ENCODE measurements at places on chromosomes 6 and 20. TPM values are rescaled to one million over a fixed set of nuclear protein-coding genes. Genes with fewer than 3 reads are reported as not detected.
A peak's percentile ranks its signal among the peaks of the same experiment; 100 is the strongest.

- DNase-seq, result no peak
- peaks cover 15% of the 10 kb centered on the region for H3K4me1 ChIP-seq
- H3K27me3 ChIP-seq, result no peaks in the 10 kb centered on the region
- H3K4me3 ChIP-seq, result no peak overlapping the region
Observed at GRCh38 chr20:44961011-44961869, 1.0 kb upstream of the TOMM34 start.

- DNase-seq, result peak; percentile 87
- H3K27me3 ChIP-seq, result no peaks in the 10 kb centered on the region
- no peaks in the 10 kb centered on the region for H3K36me3 ChIP-seq
- no peaks in the 10 kb centered on the region for H3K4me1 ChIP-seq
- peak overlapping the region; percentile 98 for H3K27ac ChIP-seq
Observed at GRCh38 chr20:19758501-19759331, 658 bp downstream of the RIN2 start.

- H3K36me3 ChIP-seq, result no peaks in the 10 kb centered on the region
- no peak for DNase-seq
- no peak overlapping the region for H3K27ac ChIP-seq
Observed at GRCh38 chr6:25342802-25343201, 63.6 kb downstream of the CARMIL1 start.

- no peak overlapping the region for H3K27ac ChIP-seq
- H3K27me3 ChIP-seq, result no peaks in the 10 kb centered on the region
- H3K36me3 ChIP-seq, result no peaks in the 10 kb centered on the region
Observed at GRCh38 chr6:87832025-87832825, 130.2 kb upstream of the AKIRIN2 start.

- H3K27me3 ChIP-seq, result no peaks in the 10 kb centered on the region
- no peak overlapping the region for H3K27ac ChIP-seq
- no peaks in the 10 kb centered on the region for H3K36me3 ChIP-seq
- DNase-seq, result no peak
- H3K4me3 ChIP-seq, result no peak overlapping the region
- no peaks in the 10 kb centered on the region for H3K4me1 ChIP-seq
Observed at GRCh38 chr6:133816171-133816570, 72.7 kb upstream of the TCF21 start.

DNA sequence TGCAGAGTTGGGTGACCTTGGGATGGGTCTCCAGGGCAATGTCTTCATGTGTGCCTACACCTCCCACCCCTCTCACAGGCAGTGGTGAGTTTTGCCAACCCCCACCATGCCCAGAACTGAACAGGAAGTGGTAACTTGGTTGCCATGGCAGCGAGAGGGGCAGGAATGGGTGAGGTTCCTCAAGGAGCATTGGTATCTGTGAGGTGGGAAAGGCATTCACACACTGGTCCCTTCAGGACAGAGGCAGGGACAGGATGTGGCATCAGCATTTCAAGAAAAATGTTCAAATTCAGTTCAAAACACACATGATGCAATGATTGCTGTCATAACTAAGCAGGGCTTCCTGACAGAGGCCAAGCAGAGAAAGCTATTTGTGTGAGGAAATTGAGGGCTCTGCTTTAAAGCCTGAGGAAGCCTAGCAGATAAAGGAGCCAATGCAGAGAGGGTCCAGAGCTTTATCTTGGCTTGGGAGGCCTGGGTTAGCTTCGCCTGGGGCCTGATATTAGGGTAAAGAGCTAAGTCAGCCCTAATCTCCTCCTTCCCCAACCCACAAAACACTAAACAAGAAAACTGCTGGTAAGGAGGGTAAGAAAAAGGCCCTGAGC, 551 bp downstream of the TREML2 start:
- H3K4me1 ChIP-seq, result no peaks in the 10 kb centered on the region
- peak; percentile 7 for DNase-seq
- no peaks in the 10 kb centered on the region for H3K27me3 ChIP-seq

- no peaks in the 10 kb centered on the region for H3K27me3 ChIP-seq
- H3K4me1 ChIP-seq, result no peaks in the 10 kb centered on the region
- H3K4me3 ChIP-seq, result no peak overlapping the region
- no peaks in the 10 kb centered on the region for H3K36me3 ChIP-seq
- H3K27ac ChIP-seq, result no peak overlapping the region
Observed at GRCh38 chr6:16412982-16413381, 174.6 kb downstream of the GMPR start.

DNA sequence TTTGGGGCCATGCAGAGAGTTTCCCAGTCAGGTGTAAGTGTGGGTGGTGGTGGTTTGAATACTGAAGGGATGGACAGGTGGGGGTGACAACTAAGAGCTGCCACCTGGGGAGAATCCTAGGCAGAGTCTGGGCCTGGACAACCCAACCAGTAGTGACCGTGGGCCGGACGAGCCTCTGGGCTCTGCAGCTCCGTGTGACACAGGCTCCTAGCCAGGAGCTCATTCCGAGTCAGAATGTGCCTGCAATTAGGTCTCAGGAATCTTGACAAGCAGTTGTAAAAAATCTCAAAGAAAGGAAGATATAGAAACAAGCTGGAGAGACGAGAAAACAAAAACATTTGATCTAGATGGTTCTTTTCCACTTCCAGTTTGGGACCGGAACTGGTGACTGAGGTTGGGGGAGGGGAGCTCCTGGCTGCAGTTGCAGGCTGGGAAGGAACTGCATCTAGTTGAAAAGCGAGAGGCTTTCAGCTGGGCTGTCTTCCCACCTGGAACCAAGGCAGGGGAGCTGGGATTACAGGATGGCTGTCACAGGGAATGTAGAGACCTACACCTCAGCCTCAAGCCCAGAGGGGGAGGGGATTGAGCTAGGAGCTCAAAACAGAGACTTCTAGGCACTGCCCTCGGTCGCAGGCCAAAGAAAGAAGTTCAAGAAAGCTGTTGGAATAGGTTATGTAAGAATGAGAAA, 156.9 kb downstream of the PAX1 start:
- no peak for DNase-seq
- H3K4me3 ChIP-seq, result no peak overlapping the region
- H3K4me1 ChIP-seq, result no peaks in the 10 kb centered on the region
- H3K27ac ChIP-seq, result no peak overlapping the region
- H3K27me3 ChIP-seq, result no peaks in the 10 kb centered on the region

GRCh38 chr6:124441450-124441849, 520.8 kb upstream of the RNF217 start:
- no peak overlapping the region for H3K27ac ChIP-seq
- no peaks in the 10 kb centered on the region for H3K27me3 ChIP-seq
- no peak overlapping the region for H3K4me3 ChIP-seq
- no peaks in the 10 kb centered on the region for H3K36me3 ChIP-seq
- DNase-seq, result peak; percentile 31
- no peaks in the 10 kb centered on the region for H3K4me1 ChIP-seq

DNA sequence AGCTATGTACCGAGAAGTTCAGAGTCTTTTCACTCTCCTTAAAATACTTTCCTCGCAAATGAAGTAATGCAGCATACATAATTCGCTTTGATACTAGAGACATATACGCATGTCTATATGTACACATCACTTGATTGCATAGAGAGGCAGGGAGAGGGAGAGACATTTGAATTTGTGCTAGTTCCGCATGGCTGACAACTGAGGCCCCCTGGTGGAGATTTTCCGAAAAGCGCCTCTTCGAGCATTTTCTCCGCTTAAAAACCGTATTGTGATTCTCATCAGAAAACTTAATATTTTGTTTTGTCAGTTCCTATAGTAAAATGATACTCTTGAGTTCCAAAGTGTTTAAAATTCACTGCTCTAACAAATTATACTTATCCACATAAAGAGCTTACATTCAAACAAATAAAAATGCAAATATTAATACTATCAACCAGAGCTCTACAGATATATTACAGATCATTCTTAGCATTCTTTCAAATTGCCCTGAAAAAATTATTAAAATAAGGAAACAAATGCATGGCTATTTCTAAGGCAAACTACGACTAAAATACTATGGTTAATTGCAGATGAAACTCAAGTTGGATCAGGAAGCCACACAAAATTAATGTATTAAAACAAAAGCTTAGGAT, 637 bp downstream of the MYLK4 start:
- DNase-seq, result peak; percentile 81
- H3K36me3 ChIP-seq, result no peaks in the 10 kb centered on the region
- H3K4me3 ChIP-seq, result peak overlapping the region; percentile 14
- H3K27me3 ChIP-seq, result no peaks in the 10 kb centered on the region
- no peak overlapping the region for H3K27ac ChIP-seq

DNA sequence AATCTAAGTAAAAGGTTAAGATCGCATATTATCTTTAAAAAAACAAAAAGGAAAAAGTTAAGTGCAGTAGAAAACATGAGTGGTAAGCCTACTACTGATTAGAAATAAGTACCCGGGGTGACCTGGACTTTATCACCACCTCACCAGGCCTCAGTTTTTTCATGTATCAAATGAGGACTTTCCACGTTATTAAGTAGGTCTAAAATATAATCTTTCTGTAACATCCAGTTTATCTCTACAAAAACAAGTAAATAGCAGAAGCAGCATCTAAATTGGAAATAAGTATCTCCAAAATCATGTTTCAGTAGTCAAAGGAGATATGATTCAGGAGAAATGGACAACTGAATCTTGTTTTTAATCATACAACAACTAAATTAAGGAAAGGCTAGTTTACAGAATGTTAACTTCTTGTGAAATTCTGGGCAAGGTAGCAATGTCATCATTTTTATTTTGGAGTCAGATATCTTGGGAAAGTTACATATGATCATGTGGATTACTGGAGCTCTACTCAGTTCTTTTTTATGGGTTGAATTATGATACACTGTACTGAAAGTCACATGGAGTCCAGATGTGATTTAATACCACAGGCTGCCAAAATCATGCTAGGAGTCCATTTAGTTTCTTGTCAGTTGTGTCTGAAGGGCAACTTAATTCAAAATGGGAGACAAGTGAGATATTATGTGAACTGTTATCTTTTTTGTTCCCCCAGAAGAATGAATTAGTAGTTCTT, 114.7 kb upstream of the PRL start:
- H3K4me1 ChIP-seq, result no peaks in the 10 kb centered on the region
- H3K36me3 ChIP-seq, result no peaks in the 10 kb centered on the region
- H3K4me3 ChIP-seq, result no peak overlapping the region
- no peak for DNase-seq
- H3K27me3 ChIP-seq, result no peaks in the 10 kb centered on the region

DNA sequence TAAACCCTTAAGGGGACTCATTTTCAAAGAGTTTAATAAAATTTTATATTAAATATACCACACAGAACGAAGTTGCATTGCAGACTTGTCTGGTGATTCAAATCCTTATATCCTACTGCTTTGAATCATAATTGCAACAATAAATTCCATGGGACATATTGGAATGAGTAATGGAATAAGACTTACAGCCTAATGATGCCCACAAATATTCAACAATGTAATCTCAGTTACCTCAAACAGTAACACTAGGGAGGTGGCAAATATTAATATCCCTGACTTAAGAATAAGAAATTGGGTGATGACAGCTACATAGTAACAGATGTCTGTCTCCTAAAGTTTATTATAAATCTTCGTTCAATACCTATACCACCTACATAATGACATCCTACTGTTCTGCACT, 52.6 kb downstream of the BMP5 start:
- no peaks in the 10 kb centered on the region for H3K27me3 ChIP-seq
- DNase-seq, result no peak
- H3K27ac ChIP-seq, result no peak overlapping the region
- H3K4me1 ChIP-seq, result no peaks in the 10 kb centered on the region
- no peak overlapping the region for H3K4me3 ChIP-seq

- no peak overlapping the region for H3K4me3 ChIP-seq
- DNase-seq, result no peak
- H3K36me3 ChIP-seq, result peaks cover 19% of the 10 kb centered on the region
Observed at GRCh38 chr6:15527838-15528617, 134.8 kb downstream of the DTNBP1 start.

DNA sequence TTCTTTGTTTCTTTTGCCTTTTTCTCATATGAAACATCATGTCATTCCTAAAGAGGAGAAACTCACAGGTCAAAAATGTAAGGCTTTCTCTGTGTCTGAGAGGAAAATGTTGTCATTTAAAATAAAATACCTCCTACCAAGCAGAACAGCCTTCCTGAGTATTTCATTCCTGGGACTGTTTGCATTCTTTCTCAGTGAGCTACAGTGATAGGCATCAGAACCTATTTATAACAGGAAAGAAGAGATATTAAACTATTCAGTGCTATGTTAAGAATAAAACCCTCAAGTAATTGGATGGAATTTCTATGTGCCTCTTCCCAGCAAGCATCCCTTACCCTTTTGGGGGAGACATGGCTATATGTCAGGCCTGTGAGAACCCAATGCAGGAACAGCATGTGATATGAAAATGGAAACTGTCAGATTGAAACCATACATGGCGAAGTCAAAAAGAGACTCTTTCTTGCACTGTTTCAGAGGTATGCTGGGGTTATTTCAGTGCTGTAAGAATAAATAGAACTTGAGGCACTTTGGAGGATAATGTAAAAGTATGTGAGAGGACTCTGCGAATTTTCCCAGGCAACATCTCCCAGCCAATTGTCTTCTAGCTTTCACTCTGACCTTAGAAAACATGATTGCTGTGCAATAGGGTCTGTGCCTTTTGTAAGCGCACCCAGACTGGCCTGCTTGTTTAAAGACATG, 133.8 kb upstream of the CCN2 start:
- peak overlapping the region; percentile 75 for H3K27ac ChIP-seq
- H3K4me1 ChIP-seq, result no peaks in the 10 kb centered on the region
- no peak for DNase-seq
- H3K27me3 ChIP-seq, result no peaks in the 10 kb centered on the region
- H3K36me3 ChIP-seq, result no peaks in the 10 kb centered on the region

- peaks cover 10% of the 10 kb centered on the region for H3K36me3 ChIP-seq
- peak overlapping the region; percentile 28 for H3K4me3 ChIP-seq
- H3K27me3 ChIP-seq, result no peaks in the 10 kb centered on the region
- no peak overlapping the region for H3K27ac ChIP-seq
Observed at GRCh38 chr6:31896856-31897611, 464 bp downstream of the EHMT2 start.

- no peak overlapping the region for H3K27ac ChIP-seq
- H3K4me1 ChIP-seq, result no peaks in the 10 kb centered on the region
- H3K36me3 ChIP-seq, result no peaks in the 10 kb centered on the region
- no peaks in the 10 kb centered on the region for H3K27me3 ChIP-seq
Observed at GRCh38 chr6:126926926-126927325, 191.5 kb upstream of the RSPO3 start.

The C4B gene
- total RNA-seq, result 596 TPM

The CTAGE9 gene
- not detected for total RNA-seq

The FAM209B gene
- total RNA-seq, result not detected

The LRRN4 gene
- total RNA-seq, result 89.3 TPM

The DDX27 gene
- total RNA-seq, result 30.6 TPM

The CLVS2 gene
- not detected for total RNA-seq

The PEX3 gene
- total RNA-seq, result 28.6 TPM

The FLRT3 gene
- total RNA-seq, result 70.3 TPM

The METTL24 gene
- total RNA-seq, result 3.5 TPM

The PNISR gene
- 97.1 TPM for total RNA-seq

The DEFB132 gene
- total RNA-seq, result not detected

The FRK gene
- 25.0 TPM for total RNA-seq

The ZC2HC1B gene
- not detected for total RNA-seq

The TREM1 gene
- total RNA-seq, result 1.4 TPM
